ENCODE measurements at places on chromosomes 3 and 15. TPM values are rescaled to one million over a fixed set of nuclear protein-coding genes. Genes with fewer than 3 reads are reported as not detected.
A peak's percentile ranks its signal among the peaks of the same experiment; 100 is the strongest.

The CYP8B1 gene
- total RNA-seq = not detected

GRCh38 chr3:188558343-188559071 lies 404.6 kb downstream of the LPP start:
- H3K4me3 ChIP-seq = no peak overlapping the region
- peak overlapping the region; percentile 56 for H3K27ac ChIP-seq
- no peaks in the 10 kb centered on the region for H3K27me3 ChIP-seq
- DNase-seq = peak; percentile 72
- H3K36me3 ChIP-seq = no peaks in the 10 kb centered on the region
- H3K4me1 ChIP-seq = peaks cover 26% of the 10 kb centered on the region

GRCh38 chr15:73987681-73988444 lies 4.2 kb downstream of the STOML1 start:
- H3K27me3 ChIP-seq = no peaks in the 10 kb centered on the region
- no peaks in the 10 kb centered on the region for H3K36me3 ChIP-seq
- H3K27ac ChIP-seq = 0 out of 2 replicates have a peak overlapping the region, but pooled peaks have one; percentile 75
- peak; percentile 30 for DNase-seq
- peaks cover 55% of the 10 kb centered on the region for H3K4me1 ChIP-seq

DNA sequence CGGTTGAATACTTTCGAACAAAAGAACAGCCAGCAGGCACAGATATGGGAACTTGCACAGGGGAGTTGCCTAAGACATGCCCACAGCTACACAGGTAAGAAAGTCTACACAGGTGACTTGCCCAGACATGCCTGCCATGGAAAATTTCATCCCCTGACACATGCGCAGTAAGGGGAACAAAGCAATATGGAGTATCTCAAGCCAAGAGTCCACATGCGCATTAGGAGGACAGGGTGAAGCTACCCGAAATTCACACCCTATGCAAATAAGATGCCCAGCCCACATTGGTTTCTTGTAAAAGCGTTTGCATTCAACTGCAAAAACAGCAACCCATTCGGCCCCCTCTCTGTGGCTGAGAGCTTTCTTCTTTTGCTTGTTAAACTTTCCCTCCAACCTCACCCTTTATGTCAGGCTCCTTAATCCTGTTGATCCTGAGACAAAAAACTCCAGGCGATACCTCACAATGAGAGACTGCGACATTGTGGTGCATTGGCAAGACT lies 49.3 kb upstream of the TRPM1 start:
- DNase-seq = no peak
- no peaks in the 10 kb centered on the region for H3K4me1 ChIP-seq
- no peak overlapping the region for H3K27ac ChIP-seq
- no peaks in the 10 kb centered on the region for H3K36me3 ChIP-seq
- peaks cover 34% of the 10 kb centered on the region for H3K27me3 ChIP-seq
- H3K4me3 ChIP-seq = no peak overlapping the region
